ENCODE measurements at places on chromosomes 16 and 17. TPM values are rescaled to one million over a fixed set of nuclear protein-coding genes. Genes with fewer than 3 reads are reported as not detected.

Gene TBC1D3
- total RNA-seq, result not detected

DNA sequence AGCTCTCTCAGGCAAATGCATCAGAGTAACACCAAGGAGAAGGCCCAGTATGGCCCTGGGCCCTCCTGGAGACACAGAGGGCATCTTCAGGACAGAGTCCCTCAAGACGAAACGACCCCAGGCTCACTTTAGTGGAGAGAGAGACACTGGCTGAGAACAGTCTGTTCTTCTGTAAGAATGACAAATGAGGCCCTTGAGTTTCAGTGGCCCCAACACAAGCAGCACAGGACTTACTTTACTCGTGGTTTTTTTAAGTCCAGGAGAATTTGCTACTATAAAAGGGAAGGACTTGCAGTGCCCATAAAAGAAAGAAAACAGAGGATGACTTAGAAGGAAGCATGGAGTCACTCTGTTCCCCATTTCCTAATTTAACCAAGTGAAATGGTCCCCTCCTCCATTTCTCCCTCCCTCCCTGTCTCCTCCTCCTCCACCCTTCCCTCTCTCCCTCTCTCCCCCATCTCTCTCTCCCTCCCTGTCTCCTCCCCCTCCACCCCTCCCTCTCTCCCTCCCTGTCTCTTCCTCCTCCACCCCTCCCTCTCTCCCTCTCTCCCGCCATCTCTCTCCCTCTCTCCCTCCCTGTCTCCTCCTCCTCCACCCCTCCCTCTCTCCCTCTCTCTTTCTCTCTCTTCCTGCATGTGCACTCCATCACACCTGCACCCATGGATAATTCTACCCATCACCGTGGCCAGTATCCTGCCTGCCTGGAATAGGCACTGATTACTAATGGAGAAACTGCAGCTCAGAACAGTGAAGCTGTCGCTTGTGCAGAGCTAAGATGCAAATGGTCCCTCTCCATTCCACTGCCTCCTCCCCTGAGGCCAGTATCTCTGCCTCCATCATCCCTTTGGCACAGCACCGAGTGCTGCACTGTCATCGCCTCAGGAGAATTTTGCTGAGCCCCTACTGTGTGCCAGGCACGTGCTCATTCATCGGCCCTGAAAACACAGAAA is 47.3 kb upstream of the RBFOX3 start:
- H3K4me1 ChIP-seq, result no peaks in the 10 kb centered on the region
- DNase-seq, result no peak
- H3K27me3 ChIP-seq, result no peaks in the 10 kb centered on the region
- H3K36me3 ChIP-seq, result no peaks in the 10 kb centered on the region

GRCh38 chr16:49972961-49973360 is 52.1 kb upstream of the CNEP1R1 start:
- no peaks in the 10 kb centered on the region for H3K27me3 ChIP-seq
- no peak overlapping the region for H3K27ac ChIP-seq
- H3K4me1 ChIP-seq, result no peaks in the 10 kb centered on the region
- H3K36me3 ChIP-seq, result no peaks in the 10 kb centered on the region
- no peak overlapping the region for H3K4me3 ChIP-seq
- DNase-seq, result no peak

DNA sequence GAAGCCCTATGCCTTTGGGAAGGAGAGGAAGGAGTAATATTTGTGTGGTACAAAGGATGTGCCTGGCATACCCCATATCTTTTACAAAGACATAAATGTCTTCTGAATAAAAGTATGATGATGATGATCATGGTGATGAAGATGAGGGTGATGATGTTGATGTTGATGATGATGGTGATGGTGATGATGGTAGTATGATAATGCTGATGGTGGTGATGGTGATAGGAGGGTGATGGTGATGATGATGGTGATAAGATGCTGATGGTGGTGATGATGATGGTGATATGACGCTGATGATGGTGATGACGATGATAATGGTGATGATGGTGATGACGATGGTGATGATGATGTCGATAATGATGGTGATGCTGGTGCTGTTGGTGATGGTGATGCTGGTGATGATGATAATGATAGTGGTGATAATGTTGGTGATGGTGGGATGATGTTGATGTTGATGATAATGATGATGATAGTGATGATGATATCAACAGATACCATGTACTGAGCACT is 684.2 kb downstream of the WWOX start:
- DNase-seq, result no peak
- H3K27me3 ChIP-seq, result no peaks in the 10 kb centered on the region
- no peaks in the 10 kb centered on the region for H3K4me1 ChIP-seq
- no peaks in the 10 kb centered on the region for H3K36me3 ChIP-seq

GRCh38 chr17:41133880-41134735 is 6.2 kb downstream of the KRTAP4-6 start:
- no peak overlapping the region for H3K27ac ChIP-seq
- H3K27me3 ChIP-seq, result no peaks in the 10 kb centered on the region
- no peaks in the 10 kb centered on the region for H3K36me3 ChIP-seq
- DNase-seq, result no peak
- no peaks in the 10 kb centered on the region for H3K4me1 ChIP-seq

DNA sequence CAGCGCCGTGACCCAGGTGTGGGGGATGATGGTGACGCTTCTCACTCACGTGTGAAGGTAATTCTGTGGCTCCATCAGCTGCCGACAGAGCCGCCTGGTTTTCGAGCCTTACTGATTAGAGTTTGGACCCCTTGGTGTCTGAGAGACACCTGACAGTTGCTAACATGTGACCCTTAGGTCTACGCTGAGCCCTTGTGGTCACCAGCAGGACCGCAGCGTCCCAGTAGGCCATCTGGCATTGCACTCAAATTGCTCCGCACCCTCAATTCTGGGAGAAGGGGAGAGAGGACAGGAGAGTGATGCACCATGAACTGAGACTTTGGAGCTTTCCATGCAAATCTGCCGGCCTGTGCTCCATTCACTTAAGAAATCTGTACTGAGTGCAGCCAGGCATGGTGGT is 2.5 kb downstream of the FLYWCH1 start:
- H3K4me3 ChIP-seq, result no peak overlapping the region
- H3K27me3 ChIP-seq, result no peaks in the 10 kb centered on the region
- H3K36me3 ChIP-seq, result peaks cover 19% of the 10 kb centered on the region
- H3K4me1 ChIP-seq, result peaks cover 16% of the 10 kb centered on the region
- DNase-seq, result no peak

GRCh38 chr16:81437865-81438264 is 6.7 kb upstream of the CMIP start:
- H3K4me1 ChIP-seq, result no peaks in the 10 kb centered on the region
- no peak overlapping the region for H3K4me3 ChIP-seq
- no peak for DNase-seq
- H3K27ac ChIP-seq, result no peak overlapping the region
- no peaks in the 10 kb centered on the region for H3K36me3 ChIP-seq

Data from ascending aorta (tissue), 2 donors.